A549 treated with CpdA at 1 μM for 4 hours (cell line): ENCODE measurements at places on chromosomes 2 and 18. TPM values are rescaled to one million over a fixed set of nuclear protein-coding genes. Genes with fewer than 3 reads are reported as not detected.

Gene SCN3A
- 0.02 to 0.04 TPM (median 0.02 TPM) in 3 of 5 replicates, not detected in the others for total RNA-seq

Gene EGR4
- total RNA-seq = 0.16 to 0.30 TPM (median 0.27 TPM) in 5 replicates

Gene TBR1
- total RNA-seq = 0.03 TPM in 1 of 5 replicates, not detected in the others

Gene PCARE
- not detected in 5 replicates for total RNA-seq

Gene MYO3B
- total RNA-seq = not detected in 5 replicates

Gene ORC4
- 36.0 to 40.1 TPM (median 37.6 TPM) in 5 replicates for total RNA-seq

Gene GKN1
- total RNA-seq = 0.49 to 0.73 TPM (median 0.64 TPM) in 5 replicates

Gene ARHGAP25
- 0.12 to 0.39 TPM (median 0.21 TPM) in 4 of 5 replicates, not detected in the other for total RNA-seq

Gene MC2R
- not detected in 5 replicates for total RNA-seq

Gene AFF3
- total RNA-seq = 0.01 to 0.11 TPM (median 0.02 TPM) in 3 of 5 replicates, not detected in the others

Gene SEPTIN2
- total RNA-seq = 247 to 307 TPM (median 275 TPM) in 5 replicates

Gene FEV
- 0.08 TPM in 1 of 5 replicates, not detected in the others for total RNA-seq

Gene HOXD4
- 0.36 to 0.50 TPM (median 0.46 TPM) in 4 of 5 replicates, not detected in the other for total RNA-seq

Gene NLRC4
- not detected in 5 replicates for total RNA-seq

Gene RAMP1
- total RNA-seq = 0.09 TPM in 1 of 5 replicates, not detected in the others

Gene CCT4
- 321 to 336 TPM (median 327 TPM) in 5 replicates for total RNA-seq

Gene VWA3B
- 0.02 to 0.43 TPM (median 0.18 TPM) in 4 of 5 replicates, not detected in the other for total RNA-seq

Gene ABCG8
- not detected in 5 replicates for total RNA-seq

Gene GPAT2
- total RNA-seq = not detected in 5 replicates

Gene KATNAL2
- total RNA-seq = 1.5 to 1.9 TPM (median 1.7 TPM) in 5 replicates

Gene AQP12B
- not detected in 5 replicates for total RNA-seq

Gene SERPINB13
- not detected in 5 replicates for total RNA-seq

Gene PRR30
- not detected in 5 replicates for total RNA-seq

Gene CD207
- not detected in 5 replicates for total RNA-seq
